ENCODE measurements at places on chromosomes 3 and 15. TPM values are rescaled to one million over a fixed set of nuclear protein-coding genes. Genes with fewer than 3 reads are reported as not detected.
A peak's percentile ranks its signal among the peaks of the same experiment; 100 is the strongest.

DNA sequence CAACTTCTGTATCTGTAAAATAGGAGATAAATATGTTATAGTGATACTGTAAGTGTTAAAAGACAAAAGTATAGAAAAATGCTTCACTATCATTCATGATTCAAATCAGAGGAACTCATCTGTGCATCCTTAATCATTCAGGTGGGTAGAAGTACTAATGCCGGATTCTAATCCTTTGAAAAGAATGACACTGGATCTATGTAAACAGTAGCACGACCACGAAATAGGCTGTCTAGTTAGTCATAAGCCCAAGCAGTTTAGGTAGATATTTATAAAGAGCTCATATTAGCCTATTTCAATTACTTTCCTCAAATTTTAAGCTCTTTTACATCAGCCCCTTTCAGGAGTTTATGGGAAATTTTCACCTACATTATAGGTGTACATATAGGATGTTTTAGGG is 437.9 kb downstream of the SOX2 start:
- no peak for DNase-seq
- H3K27ac ChIP-seq, result no peak overlapping the region
- no peaks in the 10 kb centered on the region for H3K4me1 ChIP-seq
- H3K27me3 ChIP-seq, result no peaks in the 10 kb centered on the region
- H3K36me3 ChIP-seq, result no peaks in the 10 kb centered on the region
- H3K4me3 ChIP-seq, result no peak overlapping the region

DNA sequence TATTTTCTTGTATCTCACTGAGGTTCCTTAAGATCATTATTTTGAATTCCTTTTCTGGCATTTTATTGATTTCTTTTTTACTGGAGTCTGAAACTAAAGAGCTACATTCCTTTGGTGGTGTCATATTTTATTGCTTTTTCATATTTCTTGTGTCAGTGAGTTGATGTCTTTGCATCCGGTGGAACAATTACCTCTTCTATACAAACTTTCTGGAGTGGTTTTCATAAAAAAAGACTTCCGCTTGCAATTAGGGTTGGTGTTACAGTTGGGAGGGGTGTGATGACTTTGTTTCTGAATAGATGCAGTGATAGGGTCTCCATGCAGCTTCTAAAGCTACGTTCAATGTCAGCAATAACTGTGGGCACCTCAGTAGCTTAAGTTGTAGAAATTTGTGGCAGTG is 181.7 kb downstream of the LPP start:
- H3K4me1 ChIP-seq, result peaks cover 60% of the 10 kb centered on the region
- H3K4me3 ChIP-seq, result no peak overlapping the region
- H3K27me3 ChIP-seq, result no peaks in the 10 kb centered on the region
- H3K36me3 ChIP-seq, result no peaks in the 10 kb centered on the region
- DNase-seq, result no peak

- no peak for DNase-seq
- no peaks in the 10 kb centered on the region for H3K36me3 ChIP-seq
These were observed 53.2 kb upstream of the FNDC3B start for GRCh38 chr3:171986176-171986575.

DNA sequence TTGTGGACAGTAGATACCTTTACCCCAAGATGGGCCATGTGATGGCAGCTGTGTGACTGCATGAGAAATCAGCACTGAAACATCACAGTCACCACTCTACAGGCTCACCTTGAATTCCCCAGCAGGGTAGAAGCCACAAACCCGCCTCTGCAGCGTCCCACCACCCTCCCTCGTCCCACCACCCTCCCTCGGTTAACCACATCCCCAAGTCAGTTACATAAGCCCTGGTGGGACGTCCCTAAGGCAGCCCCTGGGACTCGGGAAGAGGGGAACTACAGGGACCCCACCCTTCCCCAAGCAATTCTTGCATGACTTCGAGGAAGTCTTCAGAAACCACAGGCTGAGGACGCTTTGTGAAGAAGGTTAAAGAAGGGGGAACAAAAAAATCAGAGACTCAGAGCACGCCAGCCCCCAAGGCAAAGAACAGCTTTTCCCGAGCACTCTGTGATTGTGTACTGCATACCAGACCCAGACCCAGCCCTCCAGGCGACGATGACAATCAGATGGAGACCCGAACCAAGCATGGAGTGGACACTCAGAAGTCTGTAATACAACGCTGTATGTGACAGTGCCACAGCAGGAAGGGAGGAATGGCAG is 60.5 kb downstream of the SH3BP5 start:
- peaks cover 28% of the 10 kb centered on the region for H3K4me1 ChIP-seq
- no peak for DNase-seq
- H3K36me3 ChIP-seq, result no peaks in the 10 kb centered on the region
- H3K4me3 ChIP-seq, result no peak overlapping the region

GRCh38 chr3:56704706-56705105 is 21.6 kb upstream of the TASOR start:
- no peaks in the 10 kb centered on the region for H3K36me3 ChIP-seq
- no peaks in the 10 kb centered on the region for H3K27me3 ChIP-seq
- H3K4me3 ChIP-seq, result no peak overlapping the region

- no peaks in the 10 kb centered on the region for H3K4me1 ChIP-seq
- H3K27ac ChIP-seq, result no peak overlapping the region
- DNase-seq, result no peak
- no peaks in the 10 kb centered on the region for H3K36me3 ChIP-seq
These were observed 133.0 kb upstream of the SOX2 start for GRCh38 chr3:181578743-181579142.

- DNase-seq, result no peak
These were observed 88.8 kb downstream of the MEGF11 start for GRCh38 chr15:66164788-66165187.

GRCh38 chr3:136984837-136985236 is 27.1 kb downstream of the IL20RB start:
- no peak overlapping the region for H3K4me3 ChIP-seq
- peaks cover 3% of the 10 kb centered on the region for H3K4me1 ChIP-seq
- H3K27me3 ChIP-seq, result no peaks in the 10 kb centered on the region
- no peak for DNase-seq
- H3K27ac ChIP-seq, result no peak overlapping the region

The CKMT1A gene
- total RNA-seq, result not detected

- no peaks in the 10 kb centered on the region for H3K27me3 ChIP-seq
- peaks cover 32% of the 10 kb centered on the region for H3K4me1 ChIP-seq
- no peak for DNase-seq
- H3K27ac ChIP-seq, result no peak overlapping the region
These were observed 35.4 kb upstream of the CBLB start for GRCh38 chr3:105904251-105904650.

DNA sequence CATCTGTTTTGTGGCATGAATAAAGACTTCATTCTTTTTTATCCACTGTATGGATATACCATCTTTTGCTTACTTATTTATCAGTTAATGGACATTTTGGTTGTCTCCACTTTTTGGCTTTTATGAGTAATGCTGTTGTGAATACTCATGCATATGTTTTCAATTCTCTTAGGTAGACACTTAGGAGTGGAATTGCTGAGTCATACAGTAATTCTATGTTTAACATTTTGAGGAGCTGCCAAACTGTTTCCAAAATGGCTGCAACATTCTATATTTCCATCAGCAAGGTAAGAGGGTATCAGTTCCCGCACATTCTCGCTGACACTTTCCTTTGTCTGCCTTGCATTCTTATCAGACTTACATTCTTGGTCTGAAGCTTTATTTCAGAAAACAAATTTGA is 191.1 kb downstream of the WNT5A start:
- no peaks in the 10 kb centered on the region for H3K36me3 ChIP-seq
- no peak for DNase-seq

DNA sequence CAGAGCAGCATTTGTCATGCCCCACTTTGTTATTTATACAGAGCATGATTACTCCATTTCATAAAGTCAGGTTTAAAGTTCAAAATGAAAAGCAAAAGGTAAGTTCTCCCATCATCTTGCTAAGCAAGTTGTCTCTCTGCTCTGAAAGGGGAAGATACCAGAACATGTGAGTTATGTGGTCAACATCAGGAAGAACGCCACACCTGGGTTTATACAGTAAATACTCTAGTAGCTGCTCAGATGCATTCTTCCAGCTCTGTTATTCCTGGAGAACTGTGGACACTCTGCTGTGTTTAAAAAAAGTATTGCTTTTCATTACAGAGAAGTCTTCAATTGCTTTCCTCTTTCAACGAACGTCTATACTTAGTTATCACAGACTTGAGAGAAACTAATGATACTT is 145.7 kb downstream of the PLCL2 start:
- H3K4me3 ChIP-seq, result no peak overlapping the region
- no peaks in the 10 kb centered on the region for H3K27me3 ChIP-seq

GRCh38 chr3:11140713-11141104 is 13.6 kb upstream of the HRH1 start:
- H3K4me1 ChIP-seq, result peaks cover 16% of the 10 kb centered on the region
- no peak overlapping the region for H3K4me3 ChIP-seq
- H3K27ac ChIP-seq, result no peak overlapping the region

- no peak for DNase-seq
- H3K4me3 ChIP-seq, result no peak overlapping the region
- H3K27ac ChIP-seq, result no peak overlapping the region
- H3K27me3 ChIP-seq, result no peaks in the 10 kb centered on the region
- no peaks in the 10 kb centered on the region for H3K4me1 ChIP-seq
- no peaks in the 10 kb centered on the region for H3K36me3 ChIP-seq
These were observed 610.2 kb downstream of the TBL1XR1 start for GRCh38 chr3:176587089-176587488.

GRCh38 chr15:94258246-94258645 is 26.9 kb downstream of the MCTP2 start:
- H3K4me1 ChIP-seq, result no peaks in the 10 kb centered on the region
- no peaks in the 10 kb centered on the region for H3K36me3 ChIP-seq
- no peak overlapping the region for H3K4me3 ChIP-seq

The GPR15 gene
- total RNA-seq, result not detected

DNA sequence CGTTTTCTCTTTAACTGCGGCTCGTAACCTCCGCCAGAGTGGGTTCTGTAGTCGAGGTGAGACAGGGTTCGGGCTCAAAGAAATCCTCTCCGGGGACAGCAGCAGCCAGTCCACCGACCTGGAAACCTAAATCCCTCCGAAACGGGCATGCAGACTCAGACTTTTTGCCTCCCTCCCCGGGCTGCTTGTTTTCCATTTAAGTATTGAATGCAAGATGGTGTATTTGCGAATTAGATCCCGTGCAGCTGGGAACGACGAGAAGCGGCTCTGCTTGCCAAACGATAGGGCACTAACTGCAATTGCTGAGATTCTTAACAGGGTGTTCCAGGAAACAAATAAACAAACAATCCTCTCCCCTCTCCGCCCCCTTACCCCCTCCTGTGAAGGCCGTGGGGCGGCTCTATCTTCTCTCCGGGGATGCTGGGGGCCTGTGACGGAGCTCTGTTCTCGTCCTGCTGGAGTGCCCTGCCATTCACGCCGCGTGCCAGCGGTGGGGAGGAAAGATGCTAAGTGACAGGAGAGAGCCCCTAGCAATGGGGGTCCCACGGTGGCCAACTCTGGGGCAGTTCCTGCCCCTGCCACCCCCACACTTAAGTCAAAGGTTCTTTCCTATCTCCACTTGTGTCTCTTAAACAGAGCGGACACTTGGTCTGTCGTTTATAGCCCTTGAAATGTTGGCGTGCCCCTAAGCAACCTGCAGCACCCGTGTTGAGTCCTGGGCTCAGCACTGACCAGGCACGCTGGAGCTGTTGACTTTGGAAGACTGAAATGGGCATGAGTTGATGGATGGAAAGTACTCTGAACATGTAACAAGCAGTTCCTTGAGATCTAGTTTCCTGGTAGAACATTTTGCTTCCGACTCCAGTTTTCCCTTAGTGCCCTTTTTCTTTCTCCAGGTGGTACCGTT is 1.3 kb upstream of the ETV5 start:
- peak overlapping the region; percentile 93 for H3K4me3 ChIP-seq
- H3K36me3 ChIP-seq, result no peaks in the 10 kb centered on the region
- DNase-seq, result no peak
- no peaks in the 10 kb centered on the region for H3K27me3 ChIP-seq
- peaks cover 26% of the 10 kb centered on the region for H3K4me1 ChIP-seq

GRCh38 chr3:124526601-124527000 is 203.7 kb upstream of the UMPS start:
- H3K27ac ChIP-seq, result no peak overlapping the region
- H3K4me3 ChIP-seq, result no peak overlapping the region
- no peak for DNase-seq

DNA sequence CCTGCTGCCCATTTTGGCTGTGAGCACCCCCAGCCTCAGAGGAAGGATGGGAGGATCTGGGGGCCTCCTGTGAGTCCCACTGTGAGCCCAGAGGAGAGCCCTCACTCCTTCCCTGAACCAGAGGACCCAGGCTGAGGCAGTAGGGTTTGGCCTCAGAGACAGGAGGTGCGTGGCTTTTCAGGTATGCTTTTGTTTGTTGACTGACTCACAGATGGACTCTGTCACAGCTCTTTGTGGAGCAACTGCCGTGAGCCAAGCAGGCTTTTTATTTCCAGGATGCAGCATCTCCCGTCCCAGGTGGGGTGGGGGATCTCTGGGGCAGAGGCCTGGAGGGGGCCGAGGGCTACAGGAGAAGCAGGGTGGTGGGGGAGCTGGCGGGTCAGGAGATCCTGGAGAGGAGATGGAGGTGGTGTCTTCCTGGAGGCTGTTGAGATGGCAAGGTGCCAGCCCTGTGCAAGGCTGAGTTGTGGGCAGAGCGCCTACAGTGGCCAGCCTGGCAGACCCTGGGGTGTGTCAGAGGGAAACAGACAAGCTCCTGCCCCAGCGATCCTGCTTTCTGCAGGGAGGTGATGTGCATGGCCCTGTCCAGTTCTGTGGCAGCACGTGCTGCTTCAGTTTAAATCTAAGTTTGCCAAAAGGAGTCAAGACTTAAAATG is 24.0 kb downstream of the PLXNA1 start:
- no peaks in the 10 kb centered on the region for H3K27me3 ChIP-seq
- H3K4me3 ChIP-seq, result no peak overlapping the region
- no peak for DNase-seq
- H3K27ac ChIP-seq, result peak overlapping the region; percentile 28

- H3K4me3 ChIP-seq, result peak overlapping the region; percentile 19
- no peak overlapping the region for H3K27ac ChIP-seq
- no peaks in the 10 kb centered on the region for H3K27me3 ChIP-seq
- DNase-seq, result no peak
- H3K4me1 ChIP-seq, result no peaks in the 10 kb centered on the region
These were observed 14.8 kb downstream of the NT5DC2 start for GRCh38 chr3:52518723-52519444.

The GASK1A gene
- 37.3 TPM for total RNA-seq

The MITF gene
- 12.3 TPM for total RNA-seq

The ATP13A5 gene
- not detected for total RNA-seq

The CPNE9 gene
- total RNA-seq, result not detected

DNA sequence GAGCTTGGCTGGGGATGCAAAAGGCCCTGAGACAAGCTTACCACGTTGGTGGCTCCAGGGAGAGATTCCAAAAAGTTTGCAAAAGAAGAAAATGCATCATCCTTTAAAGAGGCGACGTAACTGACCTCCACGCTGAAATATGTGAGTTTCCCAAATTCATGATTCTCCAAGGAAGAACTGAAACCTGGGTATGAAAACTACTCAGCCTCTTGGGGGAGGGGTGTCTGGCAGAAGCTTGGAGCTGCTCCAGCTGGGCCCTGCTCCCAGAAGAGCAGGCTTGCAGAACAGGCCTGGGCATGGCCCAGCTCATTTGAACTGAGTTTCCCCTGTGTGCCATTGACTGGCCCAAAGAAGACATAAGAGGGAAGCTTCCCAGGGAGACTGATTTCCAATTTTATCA is 20.5 kb downstream of the CPN2 start:
- H3K27ac ChIP-seq, result no peak overlapping the region
- no peak overlapping the region for H3K4me3 ChIP-seq
- H3K27me3 ChIP-seq, result peaks cover 3% of the 10 kb centered on the region
- DNase-seq, result no peak
- no peaks in the 10 kb centered on the region for H3K36me3 ChIP-seq

The ZNF639 gene
- total RNA-seq, result 62.2 TPM

The C2CD4B gene
- total RNA-seq, result 42.1 TPM

The CLDN18 gene
- 7.3 TPM for total RNA-seq

- H3K36me3 ChIP-seq, result no peaks in the 10 kb centered on the region
- no peaks in the 10 kb centered on the region for H3K4me1 ChIP-seq
- H3K4me3 ChIP-seq, result no peak overlapping the region
- no peak overlapping the region for H3K27ac ChIP-seq
These were observed 240.2 kb downstream of the UACA start for GRCh38 chr15:70523192-70523591.

Data from thoracic aorta (tissue), 2 donors.